Stimulated activated CD4-positive, alpha-beta T cell treated with anti-CD3 and anti-CD28 coated beads, Interleukin-4, amount 100 ng/mL, for 48 hours (primary cell): ENCODE measurements at places on chromosomes 2 and 18.
A peak's percentile ranks its signal among the peaks of the same experiment; 100 is the strongest.

DNA sequence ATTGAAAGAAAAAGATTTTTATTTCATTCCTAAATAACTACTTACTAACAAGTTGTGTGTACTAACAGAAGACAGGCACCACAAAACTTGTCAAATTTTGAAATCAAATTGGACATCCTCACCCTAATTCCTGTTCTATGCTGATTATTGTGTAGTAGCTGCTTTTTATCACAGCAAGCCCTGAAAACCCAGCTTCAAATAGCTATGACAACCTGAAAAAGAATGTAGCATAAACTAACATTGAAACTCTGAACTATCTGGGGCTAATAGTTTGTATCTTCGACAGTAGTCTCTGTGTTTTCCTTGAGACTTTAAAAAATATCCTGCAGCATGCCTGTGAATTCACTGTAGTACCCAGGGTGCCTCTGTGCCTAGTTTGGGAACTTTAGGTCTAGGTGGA is 122.6 kb downstream of the WDPCP start:
- DNase-seq, result no peak

- peak; percentile 90 for DNase-seq
Observed at GRCh38 chr2:61694312-61695274, 156.4 kb upstream of the XPO1 start.

DNA sequence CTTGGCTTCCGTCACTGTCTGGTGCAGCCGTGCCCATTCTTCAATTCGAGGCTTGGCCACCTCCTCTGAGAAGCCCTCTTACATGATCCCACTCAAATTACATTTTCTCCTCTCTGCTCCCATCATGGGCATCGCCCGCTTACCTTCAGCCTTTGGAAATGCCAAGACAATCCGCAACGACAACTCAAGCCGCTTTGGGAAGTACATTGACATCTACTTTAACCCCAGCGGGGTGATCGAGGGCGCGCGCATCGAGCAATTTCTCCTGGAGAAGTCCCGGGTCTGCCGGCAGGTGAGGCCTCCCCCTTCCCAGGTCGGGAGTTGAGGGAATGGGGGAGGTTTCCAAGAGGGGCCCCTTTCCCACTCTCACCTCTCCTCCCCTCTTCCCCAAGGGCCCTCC is 38.3 kb downstream of the MYO7B start:
- DNase-seq, result no peak

DNA sequence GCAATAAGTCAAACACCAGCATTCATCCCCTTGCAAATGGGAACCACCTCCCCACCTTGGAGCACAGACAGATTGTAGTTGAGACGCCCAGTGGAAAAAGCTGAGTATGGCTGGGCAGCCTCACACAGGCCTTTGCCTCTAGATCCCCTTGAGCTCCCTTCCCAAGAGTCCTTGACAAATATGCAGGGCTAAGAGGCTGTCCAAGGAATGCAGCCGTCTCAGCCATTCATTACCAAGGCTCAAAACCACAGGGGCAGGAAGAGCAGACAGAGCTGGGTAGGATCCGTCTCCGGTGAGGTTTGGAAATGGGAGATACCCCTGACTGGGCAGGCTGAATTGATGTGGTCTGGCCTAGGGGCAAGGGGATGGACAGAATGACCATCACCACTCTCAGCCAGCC is 557.1 kb downstream of the TNS1 start:
- no peak for DNase-seq

GRCh38 chr2:219611866-219612576 is 14.4 kb downstream of the STK11IP start:
- DNase-seq, result no peak

GRCh38 chr2:171480908-171481307 is 41.4 kb upstream of the CYBRD1 start:
- no peak for DNase-seq
